ENCODE measurements at places on chromosomes 13 and 19. TPM values are rescaled to one million over a fixed set of nuclear protein-coding genes. Genes with fewer than 3 reads are reported as not detected.

The MCF2L gene
- 10.8 TPM for total RNA-seq

The MAG gene
- not detected for total RNA-seq

The CGB5 gene
- not detected for total RNA-seq

The SAMD1 gene
- total RNA-seq = 53.6 TPM

The SELENOV gene
- total RNA-seq = 0.17 TPM

The KCNN1 gene
- not detected for total RNA-seq

The HRC gene
- not detected for total RNA-seq

The PRR12 gene
- 6.7 TPM for total RNA-seq

The ICAM1 gene
- 17.1 TPM for total RNA-seq

All from epithelial cell of proximal tubule (primary cell).